ENCODE measurements at places on chromosomes 4 and X.

DNA sequence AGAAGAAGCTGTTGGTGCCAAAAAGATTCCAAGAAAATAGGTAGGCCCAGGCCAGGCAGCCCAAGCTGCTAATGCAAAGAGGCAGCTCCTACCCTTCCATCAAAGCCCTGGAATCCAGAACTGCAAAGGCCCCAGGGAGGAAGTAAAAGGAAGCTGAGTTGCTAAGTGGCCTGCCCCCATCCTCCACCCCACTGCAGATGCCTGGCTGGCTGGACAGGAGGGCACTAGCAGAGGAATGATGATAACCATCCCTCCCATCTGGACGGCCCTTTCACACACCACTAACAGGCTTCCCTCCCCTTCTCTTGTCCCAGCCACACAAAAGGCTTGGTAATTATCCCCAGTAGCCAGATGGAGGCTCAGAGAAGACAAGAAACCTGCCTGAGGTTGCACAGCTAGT, 32.4 kb upstream of the PJA1 start:
- DNase-seq = no peak

DNA sequence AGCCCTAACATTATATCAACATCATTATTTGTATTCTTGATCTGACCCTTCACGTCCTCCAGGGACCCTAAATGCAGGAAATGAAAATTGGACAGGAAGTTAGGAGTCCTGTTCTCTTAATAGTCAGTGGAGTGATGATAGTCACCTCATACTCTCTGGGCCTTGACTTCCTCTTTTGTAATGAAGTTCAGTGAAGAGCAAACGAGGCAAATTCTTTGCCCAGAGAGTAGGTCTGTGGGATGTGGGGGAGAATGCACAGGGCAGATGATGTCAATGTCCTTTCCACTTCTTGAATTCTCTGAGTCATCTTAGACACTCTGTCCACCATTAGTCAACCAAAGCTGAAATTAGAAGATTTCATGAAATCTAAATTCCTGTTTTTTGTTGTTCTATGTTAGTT, 17.1 kb upstream of the GPRIN3 start:
- no peak for DNase-seq

DNA sequence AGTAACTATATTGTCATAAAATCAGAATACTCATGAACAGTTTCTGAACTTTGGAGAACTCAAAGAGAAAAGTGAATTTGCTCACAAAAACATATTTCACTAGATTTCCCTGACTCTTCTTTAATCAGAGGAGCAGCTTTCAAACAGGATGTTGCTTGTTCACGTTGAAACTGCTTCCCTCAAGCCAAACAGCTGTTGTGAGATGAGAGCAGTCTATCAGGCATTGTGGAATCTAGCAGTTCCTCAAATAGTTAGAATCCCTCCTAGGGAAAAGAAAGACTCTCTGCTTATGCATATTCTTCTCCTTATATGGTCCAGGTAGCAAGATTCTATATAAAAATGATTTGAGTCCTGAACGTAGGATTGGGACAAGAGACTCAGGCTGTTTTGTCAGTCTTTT, 1012.1 kb downstream of the FAM133A start:
- no peak for DNase-seq

- DNase-seq = no peak
Measured at GRCh38 chrX:18406531-18407266, 18.7 kb upstream of the CDKL5 start.

GRCh38 chr4:118400356-118400755, 47.6 kb upstream of the PRSS12 start:
- DNase-seq = no peak

GRCh38 chr4:4254199-4254598, 6.2 kb upstream of the TMEM128 start:
- no peak for DNase-seq

- DNase-seq = no peak
Measured at GRCh38 chr4:93201471-93202096, 627.0 kb upstream of the ATOH1 start.

- DNase-seq = no peak
Measured at GRCh38 chrX:40146262-40147125, 48.7 kb upstream of the BCOR start.

DNA sequence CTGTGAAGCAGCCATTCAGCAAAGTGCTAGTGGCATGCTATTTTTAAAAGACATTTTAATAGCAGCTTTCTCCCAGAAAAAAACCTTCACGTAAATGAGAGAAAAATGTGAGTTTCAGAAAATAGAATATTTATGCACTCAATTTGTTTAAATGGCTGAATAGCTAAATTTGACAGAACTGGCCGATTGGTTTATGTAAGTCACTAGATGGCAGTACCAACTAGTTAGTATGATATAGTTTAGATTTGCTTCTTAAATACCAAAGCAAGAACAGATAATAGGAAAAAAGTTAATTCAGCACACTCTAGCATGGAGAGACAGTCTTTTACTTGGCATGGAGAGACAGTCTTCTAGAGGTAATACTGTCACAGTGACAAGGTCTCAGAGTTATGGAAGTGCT, 250.1 kb downstream of the SNCA start:
- no peak for DNase-seq

- DNase-seq = peak; percentile 16
Measured at GRCh38 chrX:20442597-20442996, 175.9 kb upstream of the RPS6KA3 start.

DNA sequence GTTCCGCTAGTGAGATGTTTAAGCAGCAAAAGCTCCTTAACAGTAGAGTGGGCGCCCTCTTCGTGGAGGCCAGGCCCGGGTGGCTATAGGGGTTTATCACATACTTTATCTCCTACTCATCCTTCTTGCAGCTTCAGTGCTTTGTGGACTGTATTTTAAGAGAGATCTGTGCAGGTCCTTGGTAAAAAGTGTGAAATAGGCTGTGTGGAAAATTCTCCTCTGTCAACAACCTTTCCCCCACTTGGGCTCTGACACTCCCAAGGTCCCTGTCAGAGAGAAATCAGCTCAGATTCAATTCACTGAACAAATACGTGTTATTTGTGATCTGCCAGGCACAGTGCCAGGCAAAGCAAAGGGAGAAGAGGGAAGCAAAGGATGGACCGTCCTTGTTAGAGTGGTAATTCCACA, 214.3 kb upstream of the PPARGC1A start:
- no peak for DNase-seq

- DNase-seq = no peak
Measured at GRCh38 chr4:157934151-157934550, 238.7 kb downstream of the GASK1B start.

- DNase-seq = no peak
Measured at GRCh38 chrX:48826876-48827653, 752 bp downstream of the ERAS start.

- DNase-seq = no peak
Measured at GRCh38 chrX:85024044-85024443, 20.4 kb downstream of the APOOL start.

GRCh38 chrX:153669174-153669890, 4.3 kb downstream of the PNCK start:
- DNase-seq = no peak

DNA sequence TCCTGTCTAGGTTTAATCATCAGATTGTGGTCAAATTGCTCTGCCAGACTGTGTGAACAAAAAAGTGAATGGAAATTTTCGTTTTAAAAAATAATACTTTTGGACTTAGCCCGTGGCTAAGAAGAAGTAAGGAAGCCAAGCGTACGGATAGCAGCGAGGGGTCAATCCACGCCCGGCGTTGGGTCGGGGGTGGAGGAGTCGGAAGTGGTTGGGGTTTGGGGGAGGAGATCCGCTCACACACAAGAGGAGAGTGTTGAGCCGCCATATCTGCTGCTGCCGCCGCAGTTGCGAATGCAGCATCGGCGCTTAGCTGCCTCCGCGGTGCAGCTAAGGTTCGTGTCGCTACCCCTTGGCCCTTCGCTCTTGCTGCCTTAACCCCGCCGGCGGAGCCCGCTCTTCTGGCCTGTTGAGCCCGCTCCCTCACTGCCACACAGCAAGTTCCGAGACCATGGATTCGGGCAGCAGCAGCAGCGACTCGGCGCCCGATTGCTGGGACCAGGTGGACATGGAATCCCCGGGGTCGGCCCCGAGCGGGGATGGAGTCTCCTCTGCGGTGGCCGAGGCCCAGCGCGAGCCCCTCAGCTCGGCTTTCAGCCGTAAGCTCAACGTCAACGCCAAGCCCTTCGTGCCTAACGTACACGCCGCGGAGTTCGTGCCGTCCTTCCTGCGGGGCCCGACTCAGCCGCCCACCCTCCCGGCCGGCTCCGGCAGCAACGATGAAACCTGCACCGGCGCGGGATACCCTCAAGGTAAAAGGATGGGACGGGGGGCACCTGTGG, at the start of gene GSPT2:
Gene GSPT2 (plus strand): TSS at position 264 of the 779 bp plus-strand sequence. CDS start 185 bp downstream, at position 449.
- peak; percentile 25 for DNase-seq

- no peak for DNase-seq
Measured at GRCh38 chrX:24782011-24782410, 88.3 kb downstream of the POLA1 start.

DNA sequence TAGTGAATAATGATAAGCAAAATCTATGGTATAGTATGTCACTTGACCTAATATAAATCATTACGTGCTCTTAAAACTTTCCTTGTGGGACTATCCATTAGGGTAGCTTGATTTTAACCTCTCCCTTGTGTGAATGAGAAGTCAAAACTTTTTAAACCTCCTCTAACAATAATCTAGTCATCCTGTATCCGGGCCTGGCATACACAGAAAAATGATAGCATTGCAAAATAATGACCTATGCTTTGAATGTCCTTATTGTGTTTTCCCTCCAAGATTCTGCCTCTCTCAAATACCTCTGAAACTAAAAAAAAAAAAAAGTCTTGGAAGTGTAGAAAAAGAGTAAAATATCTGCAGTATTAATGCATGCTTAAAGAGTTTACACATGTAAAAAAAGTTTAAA, 250.0 kb upstream of the NDST3 start:
- DNase-seq = no peak

GRCh38 chrX:47231167-47231566, 1.6 kb upstream of the USP11 start:
- DNase-seq = no peak

GRCh38 chr4:42234817-42235216, 82.4 kb upstream of the BEND4 start:
- no peak for DNase-seq

DNA sequence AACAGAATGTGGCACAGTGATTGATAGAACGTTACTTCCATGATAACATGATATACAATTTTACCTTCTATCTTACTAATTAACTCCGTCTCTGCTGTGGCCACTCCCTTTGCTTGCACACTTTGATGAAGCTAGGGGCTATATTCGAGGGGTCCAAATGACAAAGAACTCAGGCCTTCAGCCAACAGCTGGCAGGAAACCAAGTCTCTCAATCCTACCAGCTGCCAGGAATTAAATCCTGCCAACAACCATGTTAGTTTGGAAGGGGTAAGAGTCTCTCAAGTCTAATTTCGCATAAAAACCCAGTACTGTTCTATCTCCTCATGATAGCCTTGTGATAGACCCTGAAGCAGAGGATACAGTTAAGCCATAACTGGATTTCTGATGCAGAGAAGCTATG, 1122.9 kb upstream of the PCDH10 start:
- no peak for DNase-seq

- no peak for DNase-seq
Measured at GRCh38 chrX:68703369-68703768, 55.9 kb downstream of the STARD8 start.

DNA sequence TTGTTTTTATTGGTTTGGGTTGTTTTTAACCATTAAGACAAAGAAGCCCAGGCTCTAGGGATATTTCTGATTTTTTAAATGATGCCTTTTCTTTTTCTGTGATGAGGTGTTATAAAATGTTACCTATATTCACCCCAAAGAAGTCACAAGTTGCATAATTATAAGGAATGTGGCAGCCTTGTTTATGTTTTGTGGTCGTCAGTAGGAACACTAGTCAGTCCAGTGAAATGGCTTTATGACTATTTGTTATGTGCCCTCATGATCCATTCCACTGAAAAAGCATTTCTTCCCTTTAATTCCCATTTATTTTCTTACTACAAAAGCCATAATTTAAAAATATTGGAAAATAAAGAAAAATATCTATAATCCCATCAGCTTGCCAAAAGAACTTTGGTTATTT, 34.4 kb downstream of the CC2D2A start:
- DNase-seq = no peak

GRCh38 chr4:174316546-174316945, 32.8 kb downstream of the CEP44 start:
- no peak for DNase-seq

- peak; percentile 5 for DNase-seq
Measured at GRCh38 chrX:133215747-133216146, 2.4 kb downstream of the TFDP3 start.

All from forelimb muscle (tissue), 1 donor.